ENCODE measurements at places on chromosomes 12 and 14. TPM values are rescaled to one million over a fixed set of nuclear protein-coding genes. Genes with fewer than 3 reads are reported as not detected.

DNA sequence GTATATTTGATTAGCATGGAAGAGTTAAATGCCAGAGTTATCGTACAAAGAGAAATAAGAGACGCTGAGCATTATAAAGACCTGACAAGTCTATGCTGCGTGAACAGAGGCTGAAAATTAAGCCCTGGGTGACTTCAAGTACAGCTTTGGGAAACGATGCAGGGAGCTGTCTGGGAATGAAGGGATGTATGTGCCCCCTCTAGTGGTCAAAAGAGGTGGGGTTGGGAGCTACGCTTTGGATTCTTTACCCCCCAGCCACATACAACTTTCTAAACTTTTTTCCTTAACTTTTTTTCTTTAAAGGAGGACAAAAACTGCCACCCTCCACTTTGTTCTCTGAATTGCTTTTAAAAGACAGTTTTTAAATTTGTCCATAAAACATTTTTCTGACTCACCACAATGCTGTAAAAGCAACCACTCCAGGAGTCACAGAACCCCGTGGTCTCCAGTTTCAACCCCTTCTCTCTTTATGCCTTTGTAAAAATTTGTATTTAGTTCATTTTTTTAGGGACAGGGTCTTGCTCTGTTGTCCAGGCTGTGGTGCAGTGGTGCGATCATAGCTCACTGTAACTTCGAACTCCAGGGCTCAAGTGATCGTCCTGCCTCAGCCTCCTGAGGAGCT is 59.4 kb downstream of the ZNF664 start:
- peak; percentile 57 for DNase-seq

DNA sequence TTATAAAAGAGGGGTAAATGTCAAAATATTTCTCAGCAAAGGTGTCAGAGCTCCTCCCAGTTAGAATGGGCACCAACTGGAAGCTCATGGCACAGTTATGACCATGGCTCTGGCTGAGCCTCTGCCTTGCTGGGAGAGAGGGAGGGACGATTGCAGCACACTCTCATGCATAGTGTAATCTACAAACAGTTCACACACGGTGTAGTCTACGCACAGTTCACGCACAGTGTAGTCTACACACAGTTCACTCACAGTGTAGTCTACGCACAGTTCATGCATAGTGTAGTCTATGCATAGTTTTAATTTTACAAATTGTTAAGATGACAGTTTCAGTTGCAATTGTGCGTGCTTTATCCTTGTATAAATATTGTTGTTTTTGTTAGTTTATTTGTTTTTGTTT is 1474.6 kb upstream of the TMEM132C start:
- DNase-seq: no peak

The ZFYVE1 gene
- 3.2 TPM for total RNA-seq

The PRR4 gene
- total RNA-seq: 3.0 TPM
